ENCODE measurements at places on chromosomes 4 and X. TPM values are rescaled to one million over a fixed set of nuclear protein-coding genes. Genes with fewer than 3 reads are reported as not detected.

NAT8L gene
- total RNA-seq, result 0.30 TPM

TMPRSS11B gene
- total RNA-seq, result not detected

GATA1 gene
- total RNA-seq, result not detected

MAOA gene
- 2.1 TPM for total RNA-seq

DCAF8L2 gene
- total RNA-seq, result not detected

NXF2 gene
- total RNA-seq, result not detected

C4orf36 gene
- total RNA-seq, result not detected

DCAF12L2 gene
- 0.05 TPM for total RNA-seq

ZAR1 gene
- not detected for total RNA-seq

SRPX2 gene
- total RNA-seq, result 122 TPM

FGG gene
- not detected for total RNA-seq

BEX1 gene
- total RNA-seq, result 0.89 TPM

TSPAN7 gene
- total RNA-seq, result not detected

ZNF630 gene
- total RNA-seq, result 0.97 TPM

MAGEA2B gene
- not detected for total RNA-seq
